ENCODE measurements at places on chromosomes 13 and 19. TPM values are rescaled to one million over a fixed set of nuclear protein-coding genes. Genes with fewer than 3 reads are reported as not detected.
A peak's percentile ranks its signal among the peaks of the same experiment; 100 is the strongest.

KCNJ14 gene
- 0.70 TPM for polyA plus RNA-seq

FXYD1 gene
- 39.2 TPM for polyA plus RNA-seq

DNA sequence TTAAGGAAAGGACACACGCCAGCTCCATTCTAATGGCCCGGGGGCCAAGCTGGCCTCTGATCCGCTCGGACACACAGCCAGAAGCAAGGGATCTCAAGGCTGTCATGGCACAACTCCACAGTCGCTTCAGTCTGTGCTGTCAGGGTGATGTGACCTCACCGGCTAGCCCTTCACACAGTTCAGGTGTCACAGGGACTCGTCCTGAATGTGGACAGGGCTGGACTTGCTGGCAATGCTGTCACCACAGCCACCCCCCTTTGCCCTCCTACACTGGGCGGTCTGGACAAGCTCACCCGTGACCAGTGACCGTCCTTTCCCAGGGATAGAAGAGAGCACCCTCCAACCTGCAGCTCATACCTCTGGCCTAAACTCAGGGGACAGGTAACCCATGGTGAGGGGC lies 15.2 kb downstream of the SUGP1 start:
- no peak for DNase-seq

DNA sequence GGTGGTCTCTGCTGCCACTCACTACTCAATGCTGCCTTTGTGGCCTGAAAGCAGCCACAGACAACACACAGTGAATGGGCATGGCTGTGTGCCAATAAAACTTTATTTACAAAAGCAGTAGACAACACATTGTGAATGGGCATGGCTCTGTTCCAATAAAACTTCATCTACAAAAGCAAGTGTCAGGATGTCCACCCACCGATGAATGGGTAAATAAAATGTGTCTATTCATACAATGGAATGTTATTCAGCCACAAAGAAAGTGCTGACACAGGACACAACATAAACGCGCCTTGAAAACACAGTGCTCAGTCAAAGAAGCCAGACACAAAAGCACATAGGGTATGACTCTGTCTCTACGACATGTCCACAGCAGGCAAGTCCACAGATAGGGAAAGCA lies 20.1 kb downstream of the ZSCAN5A start:
- no peak for DNase-seq

ZNF682 gene
- 24.5 TPM for polyA plus RNA-seq

DNA sequence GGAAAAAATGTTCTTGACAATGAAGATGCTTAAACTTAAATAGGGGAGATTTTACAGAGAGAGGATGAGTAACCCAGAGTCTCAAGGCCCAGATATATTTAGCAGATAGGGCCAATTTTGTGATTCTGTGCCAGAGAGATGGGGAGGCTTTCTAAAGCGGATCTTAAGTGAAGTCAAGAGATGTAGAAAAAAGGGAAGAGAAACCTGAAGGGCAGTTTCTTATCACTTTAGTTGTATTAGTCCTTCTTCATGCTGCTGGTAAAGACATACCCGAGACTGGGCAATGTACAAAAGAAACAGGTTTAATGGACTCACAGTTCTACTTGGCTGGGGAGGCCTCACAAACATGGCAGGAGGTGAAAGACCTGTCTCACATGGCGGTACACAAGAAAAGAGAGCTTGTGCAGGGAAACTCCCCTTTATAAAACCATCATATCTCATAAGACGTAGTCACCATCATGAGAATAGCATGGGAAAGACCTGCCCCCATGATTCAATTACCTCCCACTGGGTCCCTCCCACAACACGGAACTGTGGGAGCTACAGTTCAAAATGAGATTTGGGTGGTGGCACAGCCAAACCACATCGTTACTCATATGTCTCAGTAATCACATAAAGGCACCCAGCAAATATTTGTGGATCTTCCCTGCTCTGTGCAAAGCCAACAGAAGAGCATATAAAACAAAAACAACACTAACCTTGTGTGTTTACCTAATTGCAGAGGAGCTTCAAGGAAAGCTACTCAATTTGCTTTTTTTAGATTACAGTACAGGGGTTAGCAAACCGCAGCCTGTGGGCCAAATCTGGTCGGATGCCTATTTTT lies 102.6 kb upstream of the MYCBP2 start:
- no peak for DNase-seq

- DNase-seq, result no peak
Observed at GRCh38 chr13:21138561-21138960, 37.8 kb downstream of the SKA3 start.

FUT3 gene
- polyA plus RNA-seq, result 0.65 TPM

- DNase-seq, result no peak
Observed at GRCh38 chr13:27925220-27925991, 5.6 kb downstream of the PDX1 start.

PSG4 gene
- polyA plus RNA-seq, result not detected

DNA sequence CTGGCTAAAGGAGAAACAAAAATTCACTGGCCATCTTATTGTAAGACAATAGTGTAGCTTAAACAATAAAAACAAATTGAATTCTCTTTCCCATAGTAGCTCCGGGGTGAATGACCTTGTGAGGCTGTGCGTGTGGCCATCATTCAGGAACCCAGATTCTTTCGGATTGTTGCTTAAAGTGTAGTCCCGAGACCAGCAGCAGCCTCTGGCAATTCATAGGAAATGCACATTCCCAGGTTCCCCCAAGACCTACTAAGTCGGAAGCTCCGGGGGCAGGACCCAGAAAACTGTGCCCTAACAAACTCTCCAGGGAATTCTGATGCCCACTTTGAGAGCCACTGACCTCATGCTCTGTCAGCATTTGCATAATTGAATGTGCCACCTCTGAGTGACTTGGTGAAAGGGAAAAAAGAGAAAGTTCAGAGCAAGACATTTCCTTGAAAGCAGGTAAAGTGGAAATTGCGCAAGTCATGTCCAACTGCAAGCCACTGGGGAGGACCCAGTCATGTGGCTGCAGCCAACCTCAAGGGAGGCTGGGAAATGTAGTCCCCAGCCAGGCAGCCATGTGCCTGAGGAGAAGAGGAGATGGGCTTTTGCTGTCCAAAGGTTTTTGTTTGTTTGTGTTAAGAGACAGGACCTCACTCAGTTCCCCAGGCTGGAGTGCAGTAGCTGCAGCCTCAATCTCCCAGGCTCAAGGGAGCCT lies 50.7 kb upstream of the PNMA8B start:
- DNase-seq, result peak; percentile 51
